ENCODE measurements at places on chromosomes 6 and 20. TPM values are rescaled to one million over a fixed set of nuclear protein-coding genes. Genes with fewer than 3 reads are reported as not detected.

DCBLD1 gene
- total RNA-seq = 16.4 TPM

ARFGAP1 gene
- total RNA-seq = 37.6 TPM

PBOV1 gene
- not detected for total RNA-seq

MMP24 gene
- 80.5 TPM for total RNA-seq

RSPH9 gene
- total RNA-seq = 6.0 TPM

ARFGEF3 gene
- total RNA-seq = 47.3 TPM

C6orf15 gene
- total RNA-seq = not detected

TP53RK gene
- 32.8 TPM for total RNA-seq

PSMB8 gene
- 5.8 TPM for total RNA-seq

HLA-DRA gene
- 8.5 TPM for total RNA-seq
